H1 (cell line): ENCODE measurements at places on chromosomes 2 and 18. TPM values are rescaled to one million over a fixed set of nuclear protein-coding genes. Genes with fewer than 3 reads are reported as not detected.

DNA sequence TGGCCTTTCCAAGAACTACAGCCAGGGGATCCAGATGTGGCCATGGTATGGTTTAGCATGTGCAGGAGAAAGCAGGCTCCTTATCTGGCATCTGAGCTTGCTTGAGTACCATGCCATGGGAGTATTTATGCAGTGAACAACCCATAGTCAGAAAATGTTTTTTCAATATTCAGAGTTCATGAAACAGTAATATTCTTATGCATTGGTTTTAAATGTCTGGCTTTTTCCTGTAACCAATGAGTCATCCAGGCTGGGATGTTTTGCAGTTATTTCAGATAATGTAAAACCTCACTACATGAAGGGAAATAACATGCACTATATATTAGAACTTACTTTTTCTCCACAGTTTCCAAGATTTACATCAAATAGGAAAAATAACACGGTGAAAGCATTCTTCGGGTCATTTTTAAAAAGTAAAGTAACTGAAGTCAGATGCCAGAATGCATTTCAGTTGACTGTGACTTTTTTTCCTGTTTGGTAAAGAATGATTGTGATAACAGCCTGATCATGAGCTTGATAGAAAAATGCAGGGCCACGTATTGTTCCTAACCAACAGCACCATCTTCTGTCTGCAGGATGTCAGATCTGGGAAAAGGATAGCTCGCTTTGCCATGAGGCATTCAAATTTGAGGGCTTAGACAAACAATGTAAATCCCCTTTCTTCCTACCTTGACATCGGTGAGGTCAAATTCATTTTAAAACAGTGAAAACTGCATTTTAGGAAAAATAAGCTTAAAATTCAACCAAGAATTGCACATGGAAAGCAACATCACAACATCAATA lies 152.8 kb downstream of the DSC3 start:
- DNase-seq, result no peak

The FBLN7 gene
- 0.30 and 0.82 TPM in 2 replicates for total RNA-seq

The ZNF385B gene
- 2.9 and 3.7 TPM in 2 replicates for total RNA-seq

The IL1R1 gene
- 0.34 and 0.46 TPM in 2 replicates for total RNA-seq

- DNase-seq, result no peak
These were observed 67.2 kb upstream of the ACYP2 start for GRCh38 chr2:54048117-54048785.

The MOCOS gene
- total RNA-seq, result 5.8 and 6.5 TPM in 2 replicates

GRCh38 chr2:239462671-239463506 lies 62.1 kb upstream of the HDAC4 start:
- DNase-seq, result peak; percentile 20
